Retinal pigment epithelial cell (primary cell): ENCODE measurements at places on chromosomes 5 and 9.
A peak's percentile ranks its signal among the peaks of the same experiment; 100 is the strongest.

DNA sequence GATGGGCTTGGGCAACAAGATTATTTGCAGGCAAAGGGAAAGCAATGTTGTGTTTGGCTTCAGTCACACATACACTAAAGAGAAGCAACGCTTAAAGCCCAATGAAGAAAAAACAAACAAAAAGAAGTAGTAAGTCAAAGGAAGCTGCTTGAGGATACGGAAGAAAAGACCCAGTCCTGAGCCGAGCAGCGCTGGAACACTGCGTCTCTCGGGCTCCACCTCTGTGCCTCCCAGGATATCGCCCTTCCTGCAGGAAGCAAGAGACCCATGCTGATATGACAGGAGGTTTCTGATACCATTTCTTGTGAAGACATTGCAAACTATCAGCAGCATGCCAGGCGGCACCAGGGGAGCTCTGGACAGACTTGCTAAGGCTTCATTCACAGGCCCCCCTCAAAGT lies 9.9 kb downstream of the GNAQ start:
- DNase-seq = no peak

DNA sequence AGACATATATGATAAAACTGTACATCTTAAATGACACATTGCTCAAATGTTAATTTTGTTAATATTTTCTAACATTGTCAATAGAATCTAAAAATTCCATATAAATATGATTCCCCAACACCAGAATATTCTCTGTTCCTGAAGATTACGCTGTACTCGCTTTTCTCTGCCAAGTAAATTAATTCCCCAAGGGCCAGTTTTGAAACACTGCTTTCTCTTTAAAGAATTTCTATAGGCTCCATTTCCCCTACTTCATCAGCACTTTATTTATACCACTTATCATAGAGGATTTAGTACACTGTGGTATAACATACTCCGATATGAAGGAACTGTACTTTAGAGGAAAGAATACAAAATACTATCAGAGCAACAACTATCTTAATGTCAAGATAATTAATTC lies 101.4 kb upstream of the ACOT12 start:
- no peak for DNase-seq

DNA sequence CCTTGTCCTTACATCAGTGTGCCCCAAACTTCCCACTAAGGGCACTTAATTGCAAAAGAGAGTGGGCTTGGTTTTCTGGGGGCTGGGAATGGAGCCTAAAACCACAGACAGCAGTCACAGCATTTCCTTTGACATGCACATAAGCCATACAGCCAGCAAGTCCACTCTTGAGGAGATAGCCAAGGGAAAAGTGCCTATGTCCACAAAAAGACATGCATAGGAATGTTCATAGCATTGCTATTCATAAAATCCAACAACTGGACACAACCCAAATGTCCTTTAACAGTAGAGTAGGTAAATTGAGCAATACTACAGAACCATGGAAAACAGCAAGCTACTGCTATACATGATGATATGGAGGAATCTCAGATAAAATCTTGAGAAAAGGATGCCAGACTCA lies 11.7 kb upstream of the FAT2 start:
- no peak for DNase-seq

DNA sequence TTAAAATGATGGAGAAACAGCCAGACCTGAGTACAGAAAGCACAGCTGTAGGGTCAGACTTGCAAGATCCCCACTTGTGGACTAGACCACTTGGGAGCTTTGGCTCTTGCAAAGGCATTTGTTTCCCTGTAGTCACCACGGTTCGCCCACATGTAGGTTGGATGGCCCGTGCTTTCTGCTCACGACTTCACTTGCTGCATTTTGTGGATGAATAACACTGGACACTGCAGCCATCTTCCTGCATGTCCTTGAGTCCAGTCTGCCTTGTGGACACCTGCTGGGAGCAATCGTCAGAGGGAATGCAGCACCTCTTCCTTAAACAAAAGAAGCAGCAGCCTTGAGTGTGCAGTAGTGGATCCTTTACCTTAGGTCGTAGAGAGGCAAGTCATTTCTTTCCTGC lies 372.9 kb upstream of the IRX2 start:
- DNase-seq = no peak

DNA sequence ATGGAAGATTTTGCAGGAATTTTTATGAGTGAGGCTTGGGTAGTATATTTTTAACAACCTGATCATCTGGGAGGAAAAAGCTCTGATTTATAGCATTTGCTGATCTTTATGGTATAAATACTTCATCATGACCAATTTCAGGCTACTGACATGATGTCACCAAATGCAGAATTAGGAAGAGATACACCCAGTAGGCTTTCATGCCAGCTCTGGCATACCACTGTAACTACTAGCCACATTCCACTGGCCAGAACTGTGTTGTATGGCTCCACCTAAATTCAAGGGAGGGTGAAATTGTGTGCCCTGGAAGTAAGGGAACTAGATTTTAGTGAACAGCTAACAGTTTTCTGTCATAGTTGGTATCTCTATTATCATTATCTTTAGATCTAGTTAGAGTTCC lies 17.6 kb downstream of the AP3S1 start:
- no peak for DNase-seq

DNA sequence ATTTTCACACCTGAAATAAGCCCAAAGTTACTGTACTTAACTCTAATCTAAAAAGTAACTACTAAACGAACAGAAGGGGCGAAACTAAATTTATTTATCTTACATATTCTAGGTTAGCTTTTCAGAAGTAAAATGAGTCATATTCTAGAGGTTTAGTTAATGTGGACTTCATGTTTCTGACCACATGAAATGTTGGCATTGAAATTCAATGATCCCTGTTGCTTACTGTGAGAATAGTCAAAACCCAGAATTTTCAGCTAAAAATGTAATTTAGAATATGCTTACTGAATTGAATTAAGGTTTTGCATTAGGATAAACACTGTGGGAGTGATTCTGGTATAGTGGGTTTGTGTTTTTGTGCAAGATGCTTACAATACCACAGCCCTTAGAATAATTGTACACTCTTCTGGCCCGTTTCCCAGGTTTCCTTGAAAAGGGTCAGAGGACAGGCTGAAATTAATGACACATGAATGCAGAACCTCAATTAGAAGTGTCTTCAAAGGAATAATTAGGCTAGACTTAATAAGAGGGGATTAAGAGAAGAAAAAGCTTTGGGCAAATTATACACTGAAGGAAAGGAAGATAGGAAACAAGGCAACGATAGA lies 1.4 kb upstream of the SNX18 start:
- DNase-seq = no peak

GRCh38 chr5:133503511-133503910 lies 108.8 kb downstream of the FSTL4 start:
- no peak for DNase-seq

GRCh38 chr9:627336-627970 lies 214.0 kb upstream of the DMRT1 start:
- DNase-seq = no peak

- DNase-seq = no peak
Measured at GRCh38 chr5:77355080-77355479, 137.0 kb downstream of the WDR41 start.

GRCh38 chr5:62149879-62150278 lies 156.1 kb upstream of the KIF2A start:
- DNase-seq = no peak

DNA sequence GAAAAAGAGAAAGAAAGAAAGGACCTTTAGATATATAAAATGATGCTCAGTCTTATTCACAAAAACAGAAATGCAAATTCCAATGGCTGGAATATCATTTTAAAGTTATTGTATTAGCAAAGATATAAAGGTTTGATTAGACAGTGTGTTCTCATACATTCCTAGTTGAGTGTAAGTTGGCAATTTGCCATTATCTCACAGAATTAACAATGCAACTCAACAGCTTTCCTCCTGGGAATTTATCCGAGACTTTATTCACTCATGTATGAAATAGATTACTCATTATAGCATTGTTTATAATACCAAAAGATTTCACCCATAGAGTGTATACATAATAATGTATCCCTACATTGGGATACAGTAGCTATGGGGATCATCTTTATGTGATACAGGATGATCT lies 27.1 kb upstream of the MLLT3 start:
- no peak for DNase-seq

DNA sequence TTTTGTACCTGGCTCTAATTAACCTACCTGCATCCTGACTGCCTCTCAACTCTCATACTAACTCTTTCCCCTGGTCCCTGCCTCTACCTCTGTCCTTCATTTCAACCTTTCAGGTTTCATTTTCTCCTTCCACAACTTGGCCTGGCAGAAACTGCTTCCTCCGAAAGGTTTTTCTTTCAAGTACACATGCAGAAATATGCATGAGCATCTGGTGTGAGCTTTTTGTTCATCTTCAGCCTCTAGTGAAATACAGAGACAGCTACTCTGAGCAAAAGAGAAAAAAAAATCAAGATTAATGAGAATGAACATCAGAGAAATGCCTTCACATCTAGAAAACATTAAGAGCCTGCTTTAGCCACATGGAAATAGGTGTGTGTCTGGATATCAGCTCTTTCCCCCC lies 297.9 kb upstream of the PCSK5 start:
- no peak for DNase-seq

DNA sequence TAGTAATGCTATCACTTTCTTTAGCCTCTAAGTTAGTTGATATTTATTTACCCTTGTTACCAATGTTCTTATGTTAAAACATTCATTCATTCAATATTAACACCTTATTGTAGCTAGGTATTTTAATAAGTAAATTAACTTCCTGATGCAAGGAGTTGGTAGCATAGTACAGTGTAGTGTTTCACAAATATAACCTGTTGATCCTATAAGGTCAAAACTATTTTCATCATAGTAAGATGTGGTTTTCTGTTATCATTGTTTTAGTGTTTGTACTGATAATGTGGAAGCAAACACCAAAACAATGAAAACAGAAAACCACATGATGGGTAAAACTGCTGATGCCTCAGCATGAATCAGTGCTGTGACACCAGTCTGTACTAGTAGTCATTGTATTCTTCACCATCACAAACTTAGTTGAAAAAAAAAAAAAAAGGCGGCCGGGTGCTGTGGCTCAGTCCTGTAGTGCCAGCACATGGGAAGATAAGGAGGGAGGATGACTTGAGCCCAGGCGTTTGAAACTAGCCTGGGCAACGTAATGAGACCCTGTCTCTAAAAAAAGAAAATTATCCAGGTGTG lies 36.5 kb downstream of the ZCCHC7 start:
- DNase-seq = no peak

GRCh38 chr5:86979811-86980411 lies 287.8 kb upstream of the RASA1 start:
- peak; percentile 60 for DNase-seq

- DNase-seq = no peak
Measured at GRCh38 chr5:81241961-81242648, 9.0 kb downstream of the CKMT2 start.

DNA sequence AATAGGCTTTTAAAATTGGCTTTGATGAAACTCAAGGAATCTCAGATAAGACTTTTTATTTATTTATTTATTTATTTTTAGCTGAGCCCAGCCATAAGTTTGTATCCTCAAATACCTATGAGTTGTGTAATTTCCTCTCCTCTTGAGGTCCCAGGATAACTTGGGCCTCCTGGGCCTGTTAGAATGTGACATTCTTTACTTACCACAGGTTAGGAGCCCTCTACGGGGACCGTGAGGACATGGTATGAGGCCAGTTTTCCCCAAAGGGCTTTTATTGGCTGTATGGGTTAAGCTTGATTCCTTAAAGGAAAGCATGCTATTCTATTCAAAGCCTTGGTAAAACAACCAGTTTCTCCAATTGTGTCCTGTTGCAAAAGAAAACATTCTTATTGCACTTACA lies 16.9 kb downstream of the SHISAL2B start:
- no peak for DNase-seq

GRCh38 chr5:11579351-11579750 lies 324.9 kb downstream of the CTNND2 start:
- no peak for DNase-seq

GRCh38 chr9:117462861-117463260 lies 48.0 kb upstream of the ASTN2 start:
- no peak for DNase-seq

- no peak for DNase-seq
Measured at GRCh38 chr9:133955821-133956411, 36.2 kb downstream of the VAV2 start.

- no peak for DNase-seq
Measured at GRCh38 chr5:164555809-164556208, 1050.4 kb downstream of the MAT2B start.

DNA sequence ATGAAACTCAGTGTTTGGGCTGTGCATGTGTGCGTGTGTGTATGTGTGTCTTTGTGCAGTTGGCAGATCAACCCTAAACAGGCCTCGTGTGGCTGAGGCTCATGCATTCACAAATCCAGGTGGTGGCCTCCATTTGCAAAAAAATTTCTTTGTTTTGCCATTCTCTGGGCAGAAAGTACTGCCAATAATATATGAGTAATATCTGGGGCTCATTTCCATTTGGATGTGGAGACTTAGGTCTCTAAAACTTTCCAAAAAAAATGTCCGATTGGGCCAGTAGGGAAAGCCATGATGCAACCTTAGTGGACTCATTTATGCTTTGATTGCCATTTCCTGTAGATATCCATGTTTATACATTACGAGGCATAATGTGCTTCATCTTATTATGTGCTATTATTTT lies 77.9 kb upstream of the RPS23 start:
- no peak for DNase-seq

DNA sequence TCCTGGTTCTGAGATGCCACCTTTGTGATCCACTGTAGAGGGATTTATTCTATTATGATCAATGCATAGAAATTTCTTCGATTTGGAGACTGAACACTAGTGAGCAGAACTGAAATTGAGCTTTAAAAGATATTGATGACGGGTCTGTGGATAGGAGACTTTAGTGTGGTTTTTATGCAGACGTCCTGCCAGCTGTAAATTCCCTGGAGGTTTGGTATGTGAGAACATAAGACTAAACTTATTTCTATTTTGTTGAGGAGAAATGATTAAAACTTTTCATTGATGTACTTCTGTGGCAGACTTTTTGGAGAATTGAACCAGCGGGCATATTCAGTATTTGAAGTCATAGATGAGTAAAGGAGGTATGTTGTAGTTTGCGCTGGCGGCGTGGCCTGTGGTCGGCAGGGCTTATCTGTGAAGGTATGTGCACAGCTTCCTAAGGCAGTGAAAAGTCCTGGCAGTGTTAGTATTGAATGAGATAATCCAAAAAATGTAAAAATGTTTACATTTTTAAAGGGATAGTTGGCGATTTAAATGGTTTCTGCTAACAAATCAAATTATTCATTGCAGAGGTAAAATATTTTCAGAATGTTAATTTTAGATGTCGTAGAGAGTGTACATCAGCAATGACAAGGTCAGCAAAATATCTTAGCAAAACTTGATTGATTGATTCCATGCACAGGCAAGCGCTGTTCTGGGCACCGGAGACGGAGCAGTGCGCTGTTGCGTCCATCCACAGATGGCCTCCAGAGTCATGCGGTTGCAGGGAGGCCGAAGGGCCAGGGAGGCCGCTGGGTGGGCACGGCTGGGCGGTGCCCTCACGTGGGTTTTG lies 20.4 kb downstream of the TENT4A start:
- DNase-seq = peak; percentile 37
